ENCODE measurements at places on chromosomes 3 and 15.

DNA sequence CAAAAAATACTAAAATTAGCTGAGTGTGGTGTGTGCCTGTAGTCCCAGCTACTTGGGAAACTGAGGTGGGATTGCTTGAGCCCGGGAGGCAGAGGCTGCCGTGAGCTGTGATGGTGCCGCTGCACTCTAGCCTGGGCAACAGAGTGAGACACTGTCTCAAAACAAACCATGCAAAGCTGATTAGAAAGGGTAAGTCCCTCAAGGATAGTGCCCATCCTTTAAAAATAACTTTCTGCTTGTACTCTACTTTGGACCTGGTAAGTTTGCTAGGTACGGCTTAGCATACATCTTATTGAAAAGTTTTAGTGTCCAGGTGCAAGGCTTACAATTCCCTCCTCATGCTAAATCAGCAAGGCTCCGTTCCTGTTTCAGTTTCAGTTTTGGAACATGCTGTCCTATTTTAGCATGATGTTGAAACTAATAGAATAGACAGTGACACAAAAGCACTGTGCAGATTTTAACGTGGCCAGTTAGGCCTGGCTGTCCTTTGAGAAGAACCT is 21.4 kb downstream of the FEM1B start:
- DNase-seq, result peak; percentile 34

GRCh38 chr3:18434711-18435110 is 9.6 kb upstream of the SATB1 start:
- no peak for DNase-seq

DNA sequence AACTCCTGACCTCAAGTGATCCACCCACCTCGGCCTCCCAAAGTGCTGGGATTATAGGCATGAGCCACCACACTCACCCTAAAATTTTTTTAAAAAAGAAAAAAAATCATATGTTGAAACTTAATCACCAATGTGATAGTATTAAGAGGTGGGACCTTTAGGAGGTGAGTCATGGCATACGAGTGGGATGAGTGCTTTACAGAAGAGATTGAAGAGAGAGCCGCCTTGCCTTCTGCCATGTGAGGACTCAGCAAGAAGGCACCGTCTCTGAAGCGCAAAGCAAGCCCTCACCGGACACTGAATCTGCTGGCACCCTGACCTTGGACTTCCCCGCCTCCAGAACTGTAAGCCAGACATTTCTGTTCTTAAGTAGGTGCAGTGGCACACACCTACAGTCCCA is 5.5 kb downstream of the ARPIN start:
- DNase-seq, result no peak

GRCh38 chr3:66472313-66473134 is 28.3 kb downstream of the LRIG1 start:
- DNase-seq, result peak; percentile 33

- no peak for DNase-seq
Observed at GRCh38 chr15:80228959-80229610, 22.9 kb downstream of the CTXND1 start.

DNA sequence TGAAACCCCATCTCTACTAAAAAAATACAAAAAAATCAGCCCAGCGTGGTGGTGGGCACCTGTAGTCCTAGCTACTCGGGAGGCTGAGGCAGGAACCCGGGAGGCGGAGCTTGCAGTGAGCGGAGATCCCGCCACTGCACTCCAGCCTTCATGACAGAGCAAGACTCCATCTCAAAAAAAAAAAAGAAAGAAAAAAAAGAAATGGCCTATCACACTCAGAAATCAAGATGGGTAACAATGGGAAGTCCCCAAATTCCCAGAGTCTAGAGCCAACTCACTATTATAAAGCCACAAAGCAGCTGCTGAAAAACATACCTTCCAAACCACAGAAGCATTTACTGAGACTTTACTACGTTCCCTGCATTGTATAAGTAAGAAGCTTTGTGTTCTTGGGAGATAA is 7.5 kb downstream of the HDGFL3 start:
- no peak for DNase-seq

DNA sequence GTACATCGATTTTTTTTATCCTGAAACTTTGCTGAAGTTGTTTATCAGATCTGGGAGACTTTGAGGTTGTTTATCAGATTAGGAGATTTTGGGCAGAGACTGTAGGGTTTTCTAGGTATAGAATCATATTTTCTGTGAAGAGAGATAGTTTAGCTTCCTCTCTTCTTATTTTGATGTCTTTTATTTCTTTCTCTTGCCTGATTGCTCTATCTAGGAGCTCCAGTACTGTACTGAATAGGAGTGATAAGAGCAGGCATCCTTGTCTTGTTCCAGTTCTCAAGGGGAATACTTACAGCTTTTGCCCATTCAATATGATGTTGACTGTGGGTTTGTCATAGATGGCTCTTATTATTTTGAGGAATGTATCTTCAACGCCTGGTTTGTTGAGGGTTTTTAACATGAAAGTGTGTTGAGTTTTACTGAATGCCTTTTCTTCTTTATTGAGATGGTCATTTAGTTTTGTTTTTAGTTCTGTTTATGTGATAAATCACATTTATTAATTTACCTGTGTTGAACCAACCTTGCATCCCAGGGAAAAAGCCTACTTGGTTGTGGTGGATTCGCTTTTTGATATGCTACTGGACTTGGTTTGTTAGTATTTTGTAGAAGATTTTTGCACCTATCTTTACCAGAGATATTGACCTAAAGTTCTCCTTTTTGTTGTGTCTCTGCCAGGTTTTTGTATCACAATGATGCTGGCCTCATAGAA is 14.9 kb upstream of the DNAAF4 start:
- no peak for DNase-seq

DNA sequence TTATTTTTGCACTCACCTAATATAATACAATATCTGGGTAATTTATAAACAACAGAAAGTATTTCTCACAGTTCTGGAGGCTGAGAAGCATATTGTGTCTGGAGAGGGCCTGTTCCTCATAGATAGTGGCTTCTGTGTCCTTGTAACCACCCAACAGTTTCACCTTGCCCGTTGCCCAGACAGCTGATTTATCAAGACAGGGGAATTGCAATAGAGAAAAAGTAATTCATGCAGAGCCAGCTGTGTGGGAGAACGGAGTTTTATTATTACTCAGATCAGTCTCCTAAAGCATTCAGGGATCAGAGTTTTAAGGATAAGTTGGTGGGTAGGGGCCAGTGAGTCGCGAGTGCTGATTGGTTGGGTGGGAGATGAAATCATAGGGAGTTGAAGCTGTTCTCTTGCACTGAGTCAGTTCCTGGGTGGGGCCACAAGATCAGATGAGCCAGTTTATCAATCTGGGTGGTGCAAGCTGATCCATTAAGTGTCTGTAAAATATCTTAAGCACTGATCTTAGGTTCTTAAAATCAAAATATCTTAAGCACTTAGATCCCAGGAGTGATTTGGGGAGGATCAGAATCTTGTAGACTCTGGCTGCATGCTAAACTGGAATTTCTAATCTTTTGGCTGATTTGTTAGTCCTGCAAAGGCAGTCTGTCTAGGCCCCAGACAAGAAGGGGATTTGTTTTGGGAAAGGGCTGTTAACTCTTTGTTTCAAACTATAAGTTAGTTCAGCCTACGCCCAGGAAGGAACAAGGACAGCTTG is 33.9 kb upstream of the C15orf39 start:
- no peak for DNase-seq

Measured in CD4-positive, alpha-beta T cell treated with Interleukin-6 at 100 ng/mL for 8 hours (primary cell).